COLO829 (cell line): ENCODE measurements at places on chromosomes 16 and 17.
A peak's percentile ranks its signal among the peaks of the same experiment; 100 is the strongest.

DNA sequence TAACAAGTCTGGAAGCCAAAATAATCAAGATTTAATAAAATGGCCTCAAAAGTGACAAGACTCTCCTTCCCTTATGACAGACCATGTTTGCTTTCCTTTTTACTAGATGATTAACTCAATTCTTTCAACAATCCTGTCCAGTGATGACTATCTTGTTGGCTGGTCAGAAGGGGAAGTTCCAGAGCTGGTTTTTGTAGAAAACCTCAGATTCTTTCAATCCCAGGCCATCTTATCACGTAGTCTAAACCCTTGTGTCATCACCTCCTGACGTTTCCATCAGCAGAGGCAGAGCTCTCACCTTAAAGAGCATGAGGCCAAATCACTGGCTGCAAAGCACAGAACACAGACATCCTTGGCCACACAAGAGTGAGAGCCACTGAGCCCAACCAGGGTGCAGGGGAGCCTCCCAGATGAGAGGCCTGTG is 125.3 kb downstream of the ANKRD11 start:
- no peak for DNase-seq

- DNase-seq = peak; percentile 53
Observed at GRCh38 chr17:45584092-45585036, 93.8 kb upstream of the PLEKHM1 start.

DNA sequence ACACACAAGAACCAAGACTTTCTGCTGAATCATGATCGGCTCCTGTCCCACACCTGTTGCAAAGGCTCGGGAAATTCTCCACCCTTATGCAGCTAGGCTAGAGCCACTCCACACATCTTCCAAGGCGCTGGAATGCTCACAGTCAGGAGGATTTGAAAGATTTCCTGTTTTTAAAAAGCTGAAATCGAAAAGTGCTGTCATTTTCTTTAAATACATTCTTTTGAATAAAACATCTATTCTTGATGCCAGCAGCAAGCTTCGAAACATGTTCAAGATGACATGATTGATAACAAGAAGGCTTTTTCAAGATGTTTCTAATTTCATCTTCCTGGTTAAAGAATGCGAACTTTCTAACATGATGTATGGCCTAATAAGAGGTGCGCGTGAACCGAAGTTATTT is 219.7 kb upstream of the CDH5 start:
- no peak for DNase-seq

DNA sequence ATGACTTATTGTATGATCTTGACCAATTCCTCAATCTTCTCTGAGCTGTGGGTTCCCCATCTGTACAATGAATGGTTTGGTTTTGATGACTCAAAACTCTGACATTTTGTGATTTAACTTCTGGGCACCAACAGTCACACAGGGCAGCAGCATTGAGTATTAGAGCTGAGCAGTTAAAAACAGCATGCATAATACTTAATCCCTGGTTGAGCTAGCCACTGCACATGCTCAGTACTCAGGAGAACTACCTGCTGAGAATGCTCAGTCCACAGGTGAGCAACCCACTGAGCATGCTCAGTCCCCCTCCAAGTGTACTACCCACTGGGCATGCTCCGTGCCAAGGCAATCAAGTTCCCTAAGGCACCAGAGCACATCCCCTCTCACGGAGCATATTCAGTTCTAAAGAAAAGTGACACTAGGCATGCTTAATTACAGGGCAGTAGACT is 68.7 kb downstream of the AIPL1 start:
- no peak for DNase-seq

DNA sequence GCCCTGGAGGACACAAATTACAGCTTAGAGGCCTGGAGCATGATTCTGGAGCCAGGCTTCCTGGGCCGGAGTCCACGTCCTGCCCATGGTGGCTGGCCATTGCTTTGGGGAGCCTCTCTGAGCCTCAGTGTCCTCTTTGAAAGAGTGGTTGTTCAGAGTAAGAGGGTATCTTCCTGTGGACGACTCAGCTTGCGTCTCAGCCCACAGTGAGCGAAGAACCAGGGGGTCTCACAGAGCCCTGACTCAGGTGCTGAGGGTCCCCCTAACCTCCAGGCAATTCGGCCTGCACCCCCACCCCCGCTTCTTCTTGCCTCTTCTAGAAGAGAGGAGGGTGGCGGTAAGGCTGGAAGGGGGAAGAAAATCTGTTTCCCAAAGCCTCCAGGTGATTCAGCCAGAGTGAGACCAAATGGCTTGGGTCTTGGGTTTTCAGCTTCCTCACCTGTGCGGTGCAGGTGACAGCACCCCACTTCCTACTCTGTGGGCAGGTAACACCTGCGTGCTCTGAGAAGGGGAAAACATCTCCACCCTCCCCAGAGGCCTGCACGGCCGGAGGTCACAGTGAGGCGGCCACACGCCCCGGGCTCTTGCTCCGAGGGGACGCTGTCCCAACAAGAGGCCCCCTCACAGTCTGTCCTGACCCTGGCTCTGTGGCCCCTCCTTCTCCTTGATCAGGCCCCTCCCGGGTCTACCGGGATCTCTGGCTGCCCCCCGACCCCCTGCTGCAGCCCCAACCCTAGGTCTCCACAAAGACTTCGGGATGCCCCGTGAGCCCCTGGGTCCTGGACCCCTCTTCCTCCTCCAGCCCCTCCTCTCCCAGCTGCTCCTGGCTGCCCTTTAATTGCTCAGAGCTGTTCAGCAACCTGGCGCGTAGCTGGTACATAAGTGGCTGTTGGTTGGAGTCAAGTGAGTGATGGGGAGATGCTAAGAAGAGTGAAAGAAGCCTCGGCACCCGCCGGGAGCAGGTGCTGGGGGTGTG is 119.2 kb downstream of the METRNL start:
- DNase-seq = no peak

DNA sequence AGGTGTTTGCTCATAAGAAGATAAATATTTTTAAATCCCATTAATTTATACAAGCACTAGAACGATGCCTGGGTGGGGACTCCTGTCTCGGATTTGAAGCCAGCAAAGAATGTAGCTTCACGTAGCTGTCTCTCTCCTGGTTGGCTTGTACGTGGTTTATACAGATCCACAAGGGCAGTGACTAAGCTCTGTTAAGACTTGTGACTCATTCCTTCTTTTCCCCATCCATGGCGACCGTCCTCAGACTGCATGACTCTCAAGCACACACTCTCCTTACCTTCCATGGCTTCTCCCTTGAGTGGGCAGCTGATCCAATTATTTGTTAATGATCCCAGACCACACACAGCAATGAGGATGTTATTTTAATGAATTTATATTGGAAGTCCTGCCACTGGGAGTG is 679.7 kb upstream of the SOX9 start:
- DNase-seq = no peak

- no peak for DNase-seq
Observed at GRCh38 chr17:7038025-7038862, 2.4 kb downstream of the SLC16A13 start.

DNA sequence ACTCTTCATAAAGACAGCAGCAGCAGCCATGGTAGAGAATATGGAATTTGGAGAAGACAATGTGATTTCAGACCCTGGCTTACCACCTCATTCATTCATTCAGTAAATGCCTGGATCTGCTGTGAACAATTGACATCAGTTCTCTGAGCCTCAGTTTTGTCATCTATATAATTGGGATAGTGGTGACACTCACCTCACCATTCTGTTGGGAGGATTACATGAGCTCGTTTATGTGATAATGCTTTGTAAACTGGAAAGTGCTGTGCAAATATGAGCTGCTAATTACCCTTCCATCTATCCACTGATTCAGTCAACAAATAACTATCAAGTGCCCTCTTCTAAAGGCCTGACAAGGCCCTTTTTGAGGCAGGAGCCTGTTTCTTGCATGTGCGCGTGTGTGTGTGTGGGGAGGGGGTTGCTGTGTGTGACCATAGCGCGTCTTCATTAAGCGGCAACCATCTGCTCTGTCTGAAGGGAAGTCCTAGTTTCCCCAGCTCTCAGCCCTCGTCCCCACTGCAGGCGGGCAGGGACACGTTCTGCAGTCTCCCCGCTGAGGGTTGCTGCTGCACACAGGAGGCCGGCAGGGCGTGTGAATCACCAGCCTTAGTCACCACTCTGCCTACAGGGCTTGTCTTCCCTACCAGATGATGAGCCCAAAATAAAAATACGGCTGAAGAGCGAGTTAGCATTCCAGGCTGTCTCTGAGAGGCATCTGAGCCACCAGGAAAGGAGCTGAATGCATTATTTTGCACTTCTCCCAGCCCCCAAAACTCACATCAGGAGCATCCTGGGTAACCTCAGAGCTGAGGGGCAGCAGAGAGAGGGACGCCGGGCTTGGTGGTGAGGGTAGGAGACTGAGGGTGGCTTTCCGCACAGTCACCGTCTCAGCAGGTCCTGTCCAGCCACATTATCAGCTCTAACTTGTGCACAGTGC is 19.9 kb downstream of the ARL4D start:
- DNase-seq = peak; percentile 51

DNA sequence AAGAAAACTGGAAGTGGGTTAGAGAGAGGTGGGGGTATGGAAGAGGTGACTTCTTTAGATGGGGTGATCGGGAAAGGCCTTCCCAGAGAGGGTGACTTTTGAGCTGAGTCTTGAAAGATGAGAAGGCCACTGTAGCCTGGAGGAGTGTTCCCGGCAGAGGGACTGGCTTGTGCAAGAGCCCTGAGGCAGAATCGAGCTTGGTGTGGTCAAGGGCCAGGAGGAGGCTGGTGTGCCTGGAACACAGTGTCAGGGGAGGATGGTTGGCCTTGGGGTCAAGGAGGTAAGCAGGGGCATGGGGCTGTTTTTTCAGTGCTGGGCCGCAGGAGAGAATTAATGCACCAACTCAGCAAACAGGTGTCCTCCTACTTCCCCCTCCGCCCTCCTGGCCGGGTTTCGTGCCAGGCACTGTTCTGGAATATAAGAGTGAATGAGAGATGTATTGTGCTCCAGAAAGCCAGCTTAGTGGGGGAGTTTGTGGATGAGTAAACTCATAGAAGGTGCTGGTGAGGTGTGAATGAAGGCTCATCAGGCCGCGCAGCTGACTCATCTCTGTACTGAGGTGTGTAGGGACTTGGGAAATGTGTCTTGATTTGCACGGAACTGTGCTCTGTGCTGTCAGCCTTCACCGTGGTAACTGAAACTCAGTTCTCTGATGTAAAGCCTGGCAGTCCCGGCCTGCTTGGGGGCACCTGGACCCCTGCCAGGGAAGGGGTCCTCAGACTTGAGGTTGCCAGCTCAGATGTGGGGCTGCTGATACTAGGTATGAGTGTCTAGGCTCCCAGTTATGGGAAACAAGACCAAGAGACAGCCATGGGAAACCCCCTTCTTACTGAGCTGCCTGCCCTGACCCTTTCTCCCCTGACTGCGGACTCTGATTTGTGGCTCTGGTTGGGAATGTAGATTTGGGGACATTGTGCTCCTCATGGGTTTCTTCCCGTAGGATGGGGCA is 15.3 kb downstream of the KSR1 start:
- DNase-seq = no peak

DNA sequence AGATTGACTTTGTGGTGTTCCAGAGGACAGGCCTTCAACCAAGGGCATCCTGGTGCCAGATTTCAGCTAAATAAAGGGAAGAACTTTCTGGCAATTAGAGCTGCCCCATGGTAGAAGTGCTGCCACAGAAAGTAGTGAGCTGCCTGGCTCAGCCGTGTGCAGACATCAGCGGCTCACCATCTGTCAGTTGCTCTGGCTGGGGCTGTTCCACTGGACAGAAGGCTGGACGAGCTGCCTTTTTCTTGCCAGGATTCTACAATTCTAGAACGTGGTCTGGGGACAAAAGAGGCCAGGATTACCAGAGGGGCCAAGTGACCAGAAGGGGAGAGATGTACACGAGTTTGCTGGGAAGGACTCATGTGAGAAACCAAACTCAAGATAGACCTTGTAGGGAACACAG is 107.0 kb upstream of the RPL38 start:
- no peak for DNase-seq

DNA sequence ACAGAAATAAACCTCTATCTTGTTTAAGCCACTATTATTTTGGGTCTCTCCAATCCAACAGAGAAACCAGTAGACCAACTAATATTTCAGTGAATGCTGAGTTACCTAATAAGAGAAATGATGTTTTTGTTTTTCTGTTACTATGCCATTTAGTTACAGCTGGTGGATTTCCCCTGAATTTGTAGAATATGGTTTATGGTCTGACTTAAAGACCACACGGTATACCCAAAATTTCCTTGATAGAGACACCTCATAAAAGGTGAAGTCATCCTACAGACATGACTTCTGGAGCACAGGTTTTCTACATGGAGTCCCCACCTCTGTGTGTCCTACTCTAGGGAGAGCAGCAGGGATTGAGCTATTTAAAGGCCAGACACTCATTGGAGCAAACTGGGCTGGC is 13.3 kb downstream of the PIK3R5 start:
- DNase-seq = no peak

DNA sequence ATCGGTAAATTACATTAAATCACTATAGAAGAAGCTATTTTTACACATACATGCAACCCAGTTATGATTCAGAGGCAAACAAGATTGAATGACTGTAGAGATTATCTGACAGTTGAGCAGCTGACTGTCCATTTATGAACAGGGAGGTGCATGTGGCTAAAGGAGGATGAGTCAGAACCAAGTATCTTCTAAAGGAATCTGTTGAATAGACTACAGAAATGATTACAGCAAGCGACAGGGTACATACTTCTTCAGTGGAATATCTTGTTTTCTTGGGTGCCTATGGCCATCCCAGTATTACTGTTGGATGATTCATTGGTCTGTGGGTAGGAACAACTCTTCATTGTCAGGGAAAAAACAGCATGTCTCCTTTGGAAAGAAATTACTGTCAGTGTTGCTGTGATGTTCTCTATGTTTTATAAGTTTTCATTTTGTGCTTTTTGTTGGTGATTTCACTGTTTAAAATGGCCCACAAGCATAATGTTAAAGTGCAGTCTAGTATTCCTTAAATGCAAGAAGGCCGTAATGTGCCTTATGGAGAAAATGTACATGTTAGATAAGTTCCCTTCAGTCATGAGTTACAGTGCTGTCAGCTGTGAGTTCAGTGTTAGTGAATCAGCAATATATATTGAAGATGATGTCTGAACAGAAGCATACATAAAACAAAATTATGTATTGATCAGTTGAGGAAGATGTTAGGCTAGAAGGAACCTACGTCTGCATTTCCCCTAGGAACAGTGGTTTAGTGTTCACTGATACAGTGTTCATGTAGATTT is 27.0 kb downstream of the CBFB start:
- DNase-seq = peak; percentile 92

DNA sequence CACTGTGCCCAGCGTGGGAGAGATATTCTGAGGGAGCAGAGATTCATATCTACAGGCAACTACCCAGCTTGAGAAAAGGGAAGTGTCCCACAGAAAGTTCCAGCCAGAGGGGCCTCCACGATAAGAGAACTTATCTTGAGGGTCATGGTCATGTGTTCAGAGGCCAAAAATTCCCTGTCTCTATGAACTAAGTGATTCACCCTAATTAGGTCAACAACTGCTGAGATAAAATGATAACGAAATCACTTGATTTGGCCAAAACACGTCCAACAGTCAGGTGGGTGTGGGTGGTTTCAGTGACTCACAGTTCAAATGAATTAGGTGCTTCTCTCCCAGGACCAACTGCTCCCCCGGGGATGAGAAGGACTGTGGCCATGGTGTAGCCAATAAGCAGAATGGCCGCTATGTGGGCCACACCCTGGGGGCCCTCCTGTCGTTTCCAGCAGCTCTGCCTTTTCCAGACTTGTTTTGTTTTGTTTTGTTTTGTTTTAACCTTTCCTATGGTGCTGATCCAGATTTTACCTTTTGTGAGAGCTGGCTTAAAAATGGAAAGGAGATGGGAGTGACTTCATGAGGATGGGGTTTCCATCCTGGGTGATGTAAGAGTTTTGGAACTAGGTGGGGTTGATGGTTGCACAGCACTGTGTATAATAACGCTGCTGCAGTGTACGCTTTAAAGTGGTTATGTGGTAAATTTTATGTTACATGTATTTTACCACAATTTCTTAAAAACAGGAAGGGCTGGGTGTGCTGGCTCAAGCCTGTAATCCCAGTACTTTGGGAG is 8.7 kb downstream of the DNAI2 start:
- DNase-seq = peak; percentile 68
